Central memory CD8-positive, alpha-beta T cell (primary cell): ENCODE measurements at places on chromosomes 1 and 21.
A peak's percentile ranks its signal among the peaks of the same experiment; 100 is the strongest.

DNA sequence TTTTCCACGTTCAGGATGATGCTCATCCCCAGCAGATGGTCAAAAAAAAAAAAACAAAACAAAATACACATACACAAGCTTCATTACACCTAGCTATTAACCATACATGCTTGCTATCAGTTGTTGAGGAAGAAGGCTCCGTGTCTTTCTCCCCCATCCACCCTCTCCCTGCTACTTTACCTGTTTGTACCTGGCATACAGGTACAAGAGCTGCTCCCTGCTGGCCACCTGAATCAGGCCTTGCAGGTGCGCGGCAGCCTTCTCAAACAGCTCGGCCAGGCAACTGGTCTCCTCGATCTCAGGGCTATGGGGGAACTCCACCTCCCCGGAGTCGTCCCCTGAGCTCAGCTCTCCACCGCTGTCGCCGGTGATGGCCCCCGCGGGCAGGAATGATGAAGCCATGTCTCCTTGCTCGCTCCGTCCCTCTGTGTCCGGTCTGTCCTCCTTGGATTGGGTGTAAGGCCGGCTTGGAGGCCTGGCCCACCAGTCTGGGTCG lies 464 bp downstream of the ACBD6 start:
- DNase-seq, result peak; percentile 26

DNA sequence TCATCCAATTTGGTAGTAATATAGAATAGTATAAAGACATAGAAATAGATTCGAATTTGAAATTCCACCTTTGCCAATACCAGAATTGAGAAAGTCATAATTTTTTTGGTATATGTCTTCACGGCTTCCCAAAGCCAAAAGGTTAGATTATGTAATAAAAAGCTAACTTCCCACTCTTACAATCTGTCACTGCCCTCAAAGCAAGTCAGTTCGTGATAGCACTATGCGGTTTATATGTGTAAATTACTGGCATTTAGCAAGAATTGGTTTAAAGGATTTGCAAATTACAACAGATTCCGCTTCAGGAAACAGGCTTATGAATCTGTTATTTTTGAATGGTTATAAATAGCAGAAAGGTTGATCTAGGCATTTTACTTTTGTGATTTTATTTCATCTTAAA lies 679.4 kb upstream of the ADGRL2 start:
- DNase-seq, result no peak

DNA sequence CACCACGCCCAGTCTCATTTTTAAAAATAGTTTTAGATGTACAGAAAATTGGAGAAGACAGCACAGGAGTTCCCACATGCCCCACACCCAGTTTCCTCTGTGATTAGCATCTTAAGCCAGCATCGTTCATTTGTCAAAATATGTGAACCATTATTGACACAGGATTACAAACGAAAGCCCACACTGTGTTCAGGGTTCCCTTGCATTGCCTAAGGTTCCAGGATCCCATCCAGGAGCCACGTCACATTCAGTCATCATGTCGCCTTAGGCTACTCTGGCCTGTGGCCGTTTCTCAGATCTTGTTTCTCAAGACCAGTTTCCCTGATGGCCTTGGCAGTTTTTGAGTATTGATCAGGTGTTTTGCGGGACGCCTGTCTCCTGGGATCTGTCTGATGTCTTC lies 34.7 kb upstream of the TNFRSF1B start:
- no peak for DNase-seq

- DNase-seq, result no peak
Observed at GRCh38 chr1:87243573-87243972, 85.1 kb upstream of the LMO4 start.

DNA sequence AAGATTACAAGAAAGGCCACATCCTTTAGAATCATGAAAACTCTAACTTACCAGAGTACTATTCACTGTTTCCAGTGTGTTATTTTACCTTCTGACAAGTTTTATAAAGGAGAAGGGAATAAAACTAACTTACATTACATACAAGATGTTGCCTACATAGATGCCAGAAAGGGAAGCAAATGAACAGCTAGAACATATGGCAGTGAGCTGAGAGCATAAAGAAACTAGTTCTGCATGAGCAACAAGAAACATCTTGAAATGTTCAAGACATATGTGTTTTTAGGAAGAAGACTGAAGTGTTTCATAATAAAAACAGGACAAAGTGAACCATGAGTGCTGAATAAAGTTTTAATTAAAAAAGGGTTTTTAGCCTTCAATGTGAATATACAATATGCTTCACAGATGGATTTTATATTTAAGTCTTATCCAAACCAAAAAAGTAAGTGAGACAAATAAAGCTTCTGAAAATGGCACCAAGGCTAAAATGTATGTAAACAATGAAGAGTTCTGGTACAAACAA lies 39.4 kb downstream of the SLC5A9 start:
- no peak for DNase-seq

DNA sequence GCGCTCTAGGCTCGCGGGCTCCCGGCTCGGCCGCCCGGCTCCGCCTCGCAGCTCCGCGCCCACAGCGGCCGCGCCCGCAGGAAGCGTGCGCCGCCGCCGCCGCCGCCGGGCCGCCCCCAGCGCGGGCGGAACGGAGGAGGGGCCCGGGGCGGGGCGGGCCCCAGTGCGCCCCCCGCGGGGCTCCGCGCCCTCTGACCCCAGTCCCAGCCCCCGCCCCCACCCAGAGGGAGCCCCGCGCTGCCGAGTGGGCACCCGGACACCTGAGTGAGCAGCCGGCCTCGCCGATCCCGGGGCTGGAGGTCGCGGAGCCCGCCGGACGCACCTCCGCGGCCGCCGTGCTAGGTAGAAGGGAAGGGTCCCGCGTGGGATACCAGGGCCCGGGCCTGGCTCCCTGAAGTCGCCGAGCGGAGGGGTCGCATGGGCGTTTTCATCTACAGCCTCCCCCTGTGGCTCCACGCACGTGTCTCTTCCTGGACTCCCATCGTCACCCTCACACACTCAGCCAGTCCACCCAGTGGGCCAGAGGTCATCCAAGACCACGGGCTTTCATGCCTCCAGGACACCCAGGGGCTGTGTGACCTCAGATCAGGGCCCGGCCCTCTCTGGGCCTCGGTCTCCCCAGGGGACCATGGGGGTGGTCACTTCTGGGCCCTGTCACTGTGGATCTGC lies at the start of gene SDC3:
TSS of gene SDC3 (minus strand) at position 63 of the 669 bp plus-strand sequence. CDS start 172 bp downstream, outside the sequence.
- DNase-seq, result no peak

- no peak for DNase-seq
Observed at GRCh38 chr1:167416506-167416905, 101.8 kb downstream of the CD247 start.

DNA sequence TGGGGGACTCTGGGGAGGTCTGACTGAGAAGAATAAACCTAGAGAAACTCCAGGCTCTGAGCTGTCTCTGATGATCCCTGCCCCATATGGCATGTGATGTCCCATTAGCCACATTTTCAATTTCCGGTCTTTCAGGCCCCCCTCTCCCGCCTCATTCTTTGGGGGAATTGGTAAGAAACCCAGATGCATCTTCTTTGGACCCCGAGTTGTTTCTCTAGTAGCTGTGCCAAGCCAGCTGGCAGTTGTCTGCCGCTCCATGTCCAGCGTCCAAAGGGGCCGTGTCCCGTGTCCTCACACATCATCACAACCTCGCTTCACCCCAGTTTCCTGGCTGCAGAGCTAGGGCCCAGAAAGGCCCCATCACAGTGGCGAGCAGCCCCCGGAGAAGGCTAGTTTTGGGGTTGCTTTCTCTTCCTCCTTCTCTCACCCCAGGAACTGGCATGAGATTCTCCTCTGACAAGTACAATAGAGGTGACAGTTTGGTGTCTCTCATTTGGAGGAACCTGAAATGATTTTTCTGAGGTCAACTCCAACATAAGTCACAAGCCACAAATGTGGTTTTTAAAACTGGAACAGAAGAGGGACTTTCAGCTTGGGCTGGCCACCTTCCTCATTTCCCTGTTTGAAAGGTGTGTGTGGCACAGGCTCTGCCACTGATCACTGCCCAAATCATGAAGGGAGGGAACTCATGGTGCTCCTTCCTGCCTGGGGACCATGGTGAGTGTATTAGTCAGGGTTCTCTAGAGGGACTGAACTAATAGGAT lies 6.4 kb upstream of the GPR157 start:
- DNase-seq, result no peak

GRCh38 chr1:30882678-30883388 lies 25.7 kb downstream of the SDC3 start:
- DNase-seq, result no peak

- DNase-seq, result no peak
Observed at GRCh38 chr1:4600615-4601460, 53.6 kb upstream of the AJAP1 start.

DNA sequence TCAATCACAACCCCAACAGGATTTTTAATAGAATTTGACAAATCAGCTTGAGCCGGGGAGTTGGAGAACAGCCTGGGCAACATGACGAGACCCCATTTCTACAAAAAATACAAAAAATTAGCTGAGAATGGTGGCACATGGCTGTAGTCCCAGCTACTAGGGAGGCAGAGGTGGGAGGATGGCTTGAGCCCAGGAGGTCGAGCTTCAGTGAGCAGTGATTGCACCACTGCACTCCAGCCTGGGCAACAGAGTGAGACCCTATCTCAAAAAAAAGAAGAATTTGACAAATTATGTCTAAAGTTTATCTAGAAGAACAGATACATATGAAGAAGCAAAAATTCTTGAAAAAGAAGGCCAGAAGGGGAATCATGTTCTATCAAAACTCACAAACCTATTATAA lies 43.2 kb downstream of the FRRS1 start:
- DNase-seq, result no peak

DNA sequence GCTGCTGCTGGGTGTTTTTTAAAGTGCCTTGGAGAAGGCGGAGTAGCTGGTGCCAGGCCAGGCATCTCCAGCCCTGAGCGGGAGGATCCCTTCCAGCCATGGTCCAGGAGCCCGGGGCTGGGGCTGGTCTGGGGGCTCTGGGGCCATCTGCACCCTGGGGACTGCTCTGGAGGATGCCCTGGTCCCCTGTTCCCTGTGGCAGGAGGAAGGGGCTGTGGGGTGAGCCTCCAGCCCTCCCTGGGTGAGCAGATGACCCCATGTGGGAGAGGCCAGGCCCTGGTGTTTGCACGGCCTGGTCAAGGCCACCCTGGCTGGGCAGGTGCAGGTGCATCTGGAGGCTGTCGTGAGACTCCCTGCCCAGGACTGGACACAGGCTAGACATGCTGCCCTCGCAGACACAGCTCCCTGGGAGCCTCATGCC lies 56.7 kb downstream of the SLX9 start:
- no peak for DNase-seq

DNA sequence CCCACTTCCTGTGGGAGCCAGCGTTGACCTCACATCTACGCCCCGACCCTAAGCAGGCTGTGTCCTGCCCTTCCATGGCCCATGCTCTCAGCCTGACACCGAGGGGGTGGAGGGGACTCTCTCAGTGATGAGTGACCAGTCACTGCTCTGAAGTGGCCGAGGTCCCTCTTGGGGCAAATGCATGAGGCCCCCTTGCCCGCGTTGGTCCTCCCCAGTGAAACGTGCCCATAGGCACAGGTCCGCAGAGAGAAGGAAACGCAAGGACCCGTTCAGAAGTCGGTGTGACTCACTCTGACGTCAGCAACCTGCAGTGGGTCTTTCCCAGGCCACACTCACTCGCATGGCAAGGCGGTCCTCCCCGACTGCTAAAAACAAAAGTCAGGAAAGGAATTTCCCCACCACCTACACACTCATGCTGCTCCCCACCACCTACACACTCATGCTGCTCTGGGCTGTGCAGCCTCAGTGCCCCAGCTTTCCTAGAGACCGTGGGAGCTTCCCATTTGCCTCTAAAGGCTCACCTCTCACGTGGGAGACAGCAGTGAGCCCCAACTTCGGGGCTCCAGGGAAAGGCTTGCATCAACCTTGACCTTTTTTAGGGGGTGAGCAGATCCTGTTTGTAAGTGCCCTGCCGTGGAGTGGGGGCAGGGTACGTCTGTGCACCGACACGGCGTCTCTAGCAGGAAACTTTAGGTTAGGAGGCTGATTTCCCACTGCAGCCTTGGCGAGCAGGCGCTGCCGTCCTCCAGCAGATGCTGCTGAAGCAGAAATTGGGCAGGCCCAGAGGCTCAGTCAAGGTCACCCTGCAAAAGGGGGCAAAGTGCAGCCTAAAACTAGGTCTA lies 11.4 kb downstream of the UBASH3A start:
- peak; percentile 57 for DNase-seq

DNA sequence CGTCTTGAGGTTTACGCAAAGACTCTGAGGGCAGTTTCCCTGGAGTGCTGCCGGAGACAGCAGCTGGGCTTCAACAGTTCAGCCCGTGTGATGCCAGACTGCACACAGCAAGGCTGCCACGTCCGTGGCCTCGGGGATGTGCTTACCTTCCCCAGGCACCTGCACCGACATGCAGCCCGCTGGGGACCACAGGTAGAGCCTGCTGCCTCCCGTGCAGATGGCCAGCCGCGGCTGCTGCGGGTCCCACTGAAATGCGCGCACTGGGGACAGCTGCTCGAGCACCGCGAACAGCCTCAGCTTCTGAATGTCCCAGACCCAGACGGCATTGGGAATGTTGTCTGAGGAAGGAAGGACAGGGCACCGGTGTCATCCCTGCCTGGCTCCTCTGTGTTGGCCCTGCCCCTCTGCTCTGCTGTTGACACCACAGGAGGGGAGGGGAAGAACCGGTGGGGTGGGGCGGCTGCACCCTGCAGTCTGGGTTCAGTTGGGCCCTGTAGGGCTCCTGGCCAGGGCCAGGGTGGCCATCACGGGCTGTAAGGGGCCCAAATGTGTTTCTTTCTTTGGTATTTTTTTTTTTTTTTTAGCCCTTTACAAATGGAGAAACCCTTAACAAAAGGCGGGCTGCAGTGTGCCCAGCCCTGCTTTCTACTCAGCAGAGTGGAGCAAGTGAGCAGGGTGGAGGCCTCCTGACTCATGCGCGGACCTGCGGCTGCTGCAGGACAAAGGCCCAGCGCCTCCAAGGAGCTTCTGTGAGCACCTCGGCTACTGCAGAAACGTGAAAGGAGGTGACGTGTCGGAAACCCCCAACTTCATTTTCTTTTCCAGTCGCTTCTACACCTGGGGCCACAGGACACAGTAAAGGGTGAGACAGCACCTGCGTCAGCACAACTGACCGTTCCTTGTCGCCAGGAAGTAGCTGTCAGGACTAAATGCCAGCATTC lies 6.8 kb downstream of the TPRG1L start:
- DNase-seq, result no peak

DNA sequence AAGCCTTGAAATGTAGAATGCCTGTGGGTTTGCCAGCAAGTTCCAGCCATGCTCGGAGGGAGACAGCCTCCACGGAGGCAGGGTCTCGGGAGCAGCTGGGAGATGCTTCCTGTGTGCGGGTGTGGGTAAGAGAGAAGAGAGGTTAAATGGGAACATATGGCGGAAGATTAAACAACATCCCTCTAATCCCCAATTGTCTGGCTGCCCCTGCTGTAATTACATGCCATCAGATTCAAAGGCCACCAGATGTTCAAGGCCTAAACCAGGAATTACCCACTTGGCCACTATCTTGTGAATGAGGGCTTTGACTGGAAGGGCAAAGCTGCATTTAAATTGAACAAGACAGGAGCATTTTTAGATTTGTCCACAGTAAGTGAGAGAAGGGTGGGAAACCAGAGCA lies 81.4 kb upstream of the BACE2 start:
- no peak for DNase-seq
